NCI-H524 treated with DMSO at 0.1 percent for 48 hours (cell line): ENCODE measurements at places on chromosomes 7 and 10.

- DNase-seq: no peak
These were observed 9.4 kb upstream of the GATA3 start for GRCh38 chr10:8044908-8045725.

GRCh38 chr7:8481096-8481495 is 47.7 kb downstream of the NXPH1 start:
- no peak for DNase-seq

GRCh38 chr10:62614389-62615157 is 189.9 kb upstream of the ADO start:
- no peak for DNase-seq

GRCh38 chr10:93062514-93063143 is 2.0 kb downstream of the CYP26C1 start:
- DNase-seq: no peak

DNA sequence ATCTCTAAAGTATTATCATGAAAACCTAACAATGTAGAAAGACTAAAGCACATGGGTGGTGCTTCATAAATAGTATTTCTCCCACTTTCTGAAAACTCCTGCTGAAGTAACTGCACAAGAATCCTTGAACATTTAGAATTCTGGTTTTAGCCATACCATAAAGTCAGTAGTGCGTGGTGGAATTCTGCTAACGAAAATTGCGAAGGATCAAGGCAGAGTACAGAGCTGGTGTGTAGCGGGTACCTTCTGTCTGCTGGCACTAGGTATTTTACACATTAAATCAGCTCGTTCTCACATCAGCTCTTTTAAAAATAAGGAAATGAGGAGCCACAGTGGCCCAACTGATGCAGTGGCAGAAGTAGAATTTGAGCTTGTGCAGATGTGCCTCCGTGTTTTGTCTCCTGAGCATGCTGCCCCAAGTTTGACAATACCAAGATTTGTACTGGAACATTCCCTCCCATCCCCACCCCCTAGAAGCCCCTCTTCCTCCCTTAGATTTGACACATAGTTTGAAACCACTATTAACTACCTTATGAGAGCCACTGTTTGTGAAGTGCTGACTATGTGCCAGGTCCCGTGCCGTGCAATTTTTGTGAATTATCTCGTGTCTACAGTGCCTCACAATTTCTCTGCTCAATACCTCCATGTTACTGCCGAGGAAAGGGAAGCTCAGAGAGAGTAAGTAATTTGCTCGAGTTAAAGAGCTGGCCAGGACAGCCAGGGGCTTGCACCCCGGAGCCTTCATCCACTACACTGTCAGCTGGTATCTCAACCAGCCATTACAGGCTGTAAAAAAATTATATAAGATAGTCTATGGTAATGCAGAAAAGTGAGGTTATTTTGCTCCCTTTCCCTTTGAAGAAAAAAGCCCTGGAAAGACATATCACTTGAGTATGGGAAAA is 66.9 kb downstream of the EGFR start:
- no peak for DNase-seq

DNA sequence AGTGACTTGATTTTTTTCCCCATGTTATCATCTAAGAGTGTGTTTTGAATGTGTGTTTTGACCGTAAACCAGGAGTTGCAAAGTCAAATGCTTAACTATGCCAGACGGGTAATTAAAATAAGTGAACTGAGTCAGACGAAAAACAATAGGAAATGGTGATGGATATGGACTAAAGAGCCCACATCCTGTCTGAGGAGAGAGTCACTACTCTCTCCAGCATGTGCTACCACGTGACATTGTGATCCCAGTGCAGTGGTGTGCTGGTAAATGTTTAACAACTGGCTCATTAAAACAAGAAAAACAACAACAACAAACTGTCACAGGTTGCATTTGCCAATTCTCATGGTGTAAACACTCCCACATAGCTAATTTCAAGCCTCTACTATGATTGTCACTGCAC is 164.3 kb downstream of the SUGCT start:
- DNase-seq: no peak

DNA sequence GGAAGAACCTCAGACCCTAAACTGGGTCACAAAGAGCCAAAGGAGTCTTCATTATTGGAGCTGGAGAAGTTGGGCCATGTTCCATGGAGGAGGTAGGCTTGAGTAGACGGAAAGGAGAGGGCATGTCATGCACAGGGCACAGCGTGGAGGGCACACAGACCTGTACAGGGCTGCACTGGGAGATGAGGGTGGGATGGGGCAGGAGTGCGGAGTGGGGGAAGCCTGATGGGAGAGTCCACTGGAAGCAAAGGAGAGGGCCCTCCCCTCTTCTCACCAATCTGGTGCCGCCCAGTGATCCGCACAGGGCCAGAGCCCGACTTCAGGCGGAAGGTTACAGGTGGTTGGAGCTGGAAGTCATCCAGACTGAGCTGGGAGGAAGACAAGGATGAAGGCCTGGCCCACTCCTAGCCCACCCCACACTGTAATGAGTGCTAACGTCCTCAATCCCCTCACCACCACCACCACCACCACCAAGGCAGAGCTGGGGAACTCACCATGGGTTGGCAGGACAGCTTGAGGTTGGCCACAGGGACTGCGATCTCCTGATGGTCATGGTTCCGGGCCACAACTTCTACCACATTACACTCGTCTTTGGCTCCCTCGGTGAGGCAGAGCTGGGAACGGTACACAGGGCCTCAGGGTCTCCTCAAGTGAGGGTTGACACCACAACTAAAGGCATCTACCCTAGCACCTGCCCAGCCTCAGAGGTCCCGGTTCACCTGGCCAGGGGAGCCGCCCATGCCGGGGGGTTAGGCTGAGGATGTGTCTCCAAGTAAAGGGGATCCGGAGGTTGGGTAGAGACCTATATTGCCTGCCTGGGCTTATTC is 1.0 kb downstream of the NPM3 start:
- DNase-seq: no peak

- DNase-seq: no peak
These were observed 11.1 kb downstream of the HOXA4 start for GRCh38 chr7:27119412-27119911.

DNA sequence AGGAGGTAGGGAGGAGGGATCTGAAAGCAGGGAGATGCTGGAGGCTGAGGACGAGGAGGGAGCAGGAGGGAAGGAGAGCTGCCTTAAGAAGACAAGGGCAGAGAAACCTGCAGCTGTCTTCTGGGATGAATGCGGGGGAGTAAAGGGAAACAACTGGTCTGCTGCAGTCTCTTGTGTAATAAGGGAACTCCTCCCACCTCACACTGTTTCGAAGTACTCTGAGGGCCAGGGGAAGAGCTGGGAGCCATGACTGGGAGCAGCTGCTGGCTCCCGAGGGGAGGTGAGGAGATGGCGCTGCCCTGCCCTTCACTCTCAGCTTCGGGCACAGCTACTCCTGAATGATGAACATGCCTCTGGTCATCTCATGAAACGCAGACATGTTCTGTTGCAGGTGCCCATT is 65.1 kb downstream of the CLEC2L start:
- no peak for DNase-seq

GRCh38 chr7:35797311-35797710 is 3.5 kb upstream of the SEPTIN7 start:
- no peak for DNase-seq

DNA sequence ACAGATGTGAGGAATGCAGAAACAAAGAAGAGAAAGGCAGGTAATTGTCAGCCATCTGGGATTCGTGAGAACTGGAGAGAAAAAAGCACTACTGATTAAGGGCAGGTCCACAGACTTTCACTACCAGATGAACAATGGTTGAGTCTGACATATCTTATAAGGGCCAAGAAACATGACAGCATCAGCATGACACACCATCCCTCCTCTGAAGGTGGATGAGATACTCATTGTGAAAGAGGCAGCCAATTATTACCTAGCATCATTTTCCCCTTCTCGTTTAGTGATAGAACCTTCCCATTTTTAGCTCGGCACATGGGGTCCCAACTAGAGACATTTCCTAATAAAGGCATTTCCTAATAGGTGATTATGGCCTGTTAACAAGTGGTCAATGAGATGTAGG is 19.2 kb upstream of the MET start:
- DNase-seq: no peak

GRCh38 chr10:13678101-13678843 is 91.5 kb downstream of the PRPF18 start:
- DNase-seq: no peak

- DNase-seq: no peak
These were observed 65.6 kb upstream of the PDGFA start for GRCh38 chr7:585229-585711.

- DNase-seq: no peak
These were observed 210.0 kb upstream of the KLF14 start for GRCh38 chr7:130943981-130944380.

GRCh38 chr10:124722798-124723783 is 21.1 kb downstream of the FAM53B start:
- no peak for DNase-seq

DNA sequence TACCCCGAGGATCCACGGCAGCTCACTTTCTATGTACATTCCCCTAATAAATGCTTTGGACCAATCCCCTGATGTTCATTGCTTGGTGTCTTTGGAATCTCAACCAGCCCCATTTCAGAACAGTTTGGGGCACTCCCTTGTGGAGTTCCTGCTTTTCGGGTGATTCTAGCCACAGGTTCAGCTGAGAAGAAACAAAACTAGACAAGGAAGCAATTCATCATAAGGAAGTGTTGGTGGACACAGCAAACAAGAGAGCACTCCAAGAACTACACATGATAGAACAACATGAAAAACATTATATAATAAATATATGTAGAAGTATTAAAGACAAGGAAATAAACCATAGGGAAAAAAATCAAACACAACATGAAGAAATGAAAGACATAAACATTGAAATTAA is 6.0 kb upstream of the CCDC136 start:
- no peak for DNase-seq

DNA sequence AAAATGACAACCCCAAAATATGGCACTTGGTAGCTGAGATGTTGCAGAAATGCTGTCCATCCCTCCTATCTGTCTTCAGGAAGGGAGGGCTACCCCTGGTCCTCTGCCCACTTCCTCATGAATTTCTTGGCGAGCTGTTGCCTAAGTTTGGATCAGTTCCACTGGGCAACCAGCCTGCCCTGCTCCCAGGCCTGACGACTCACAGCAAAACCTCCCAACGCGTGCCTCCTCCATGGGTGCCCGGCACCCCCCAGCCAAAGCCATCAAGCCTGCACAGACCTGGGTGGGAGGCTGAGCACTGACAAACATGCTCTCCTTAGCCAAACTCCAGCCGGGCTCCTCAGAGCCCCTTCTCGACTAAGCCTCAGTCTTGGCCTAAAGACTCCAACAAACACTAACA is 8.9 kb downstream of the VSTM4 start:
- DNase-seq: no peak

DNA sequence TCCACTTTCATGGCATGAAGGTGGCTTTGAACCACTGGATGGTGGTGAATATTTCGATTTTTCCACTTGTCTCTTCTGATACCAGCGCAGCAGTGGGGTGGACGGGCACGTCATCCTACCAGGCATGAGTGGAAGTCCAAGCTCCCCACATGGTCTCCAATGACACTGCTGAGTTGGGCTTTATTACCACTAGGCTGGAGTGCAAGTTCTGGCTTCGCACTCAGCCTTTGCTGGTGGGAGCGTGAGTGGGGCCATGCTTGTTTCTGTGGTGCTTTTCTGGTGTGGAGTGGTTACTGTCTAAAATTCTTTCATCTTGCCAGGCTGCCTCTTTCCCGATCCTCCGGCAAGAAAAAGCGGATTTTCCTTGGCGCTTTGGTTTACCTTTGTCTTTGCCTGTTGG is 70.1 kb upstream of the SDK1 start:
- DNase-seq: no peak

- no peak for DNase-seq
These were observed 43.8 kb downstream of the JAKMIP3 start for GRCh38 chr10:132109341-132110110.

GRCh38 chr7:55160539-55160938 is 141.7 kb downstream of the EGFR start:
- no peak for DNase-seq

DNA sequence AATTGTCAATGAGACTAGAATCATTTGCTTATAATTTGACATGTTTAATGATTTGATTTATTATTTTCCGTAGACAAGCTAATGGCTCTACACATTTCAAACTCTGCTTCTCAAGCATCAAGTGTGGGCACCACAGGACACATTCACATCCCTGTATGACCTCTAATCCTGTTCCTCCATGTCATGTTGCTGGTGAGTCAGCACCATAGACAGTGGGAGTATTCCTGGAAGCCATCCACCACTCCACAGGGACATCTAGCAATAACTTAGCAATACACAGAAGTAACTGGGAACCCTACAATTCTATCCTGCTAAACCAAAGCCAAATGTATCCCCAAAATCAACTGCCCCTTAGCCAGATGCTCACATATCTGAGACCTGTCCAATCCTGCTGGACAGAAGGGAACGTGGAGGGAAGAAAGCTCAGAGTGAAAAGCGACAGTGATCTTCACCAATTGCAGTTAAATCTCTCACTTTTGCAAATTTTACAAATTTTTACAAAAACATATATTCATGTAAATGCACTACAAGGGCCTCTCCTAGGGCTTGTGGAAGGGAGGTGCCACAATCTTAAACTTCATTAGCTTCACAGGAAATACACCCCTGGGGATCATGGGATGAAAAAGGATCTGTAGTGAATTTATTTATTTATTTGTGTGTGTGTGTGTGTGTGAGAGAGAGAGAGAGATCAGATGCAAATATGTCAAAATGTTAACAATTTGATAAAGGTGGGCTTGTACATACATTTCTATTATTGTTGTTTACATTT is 126.5 kb downstream of the GFRA1 start:
- DNase-seq: no peak

DNA sequence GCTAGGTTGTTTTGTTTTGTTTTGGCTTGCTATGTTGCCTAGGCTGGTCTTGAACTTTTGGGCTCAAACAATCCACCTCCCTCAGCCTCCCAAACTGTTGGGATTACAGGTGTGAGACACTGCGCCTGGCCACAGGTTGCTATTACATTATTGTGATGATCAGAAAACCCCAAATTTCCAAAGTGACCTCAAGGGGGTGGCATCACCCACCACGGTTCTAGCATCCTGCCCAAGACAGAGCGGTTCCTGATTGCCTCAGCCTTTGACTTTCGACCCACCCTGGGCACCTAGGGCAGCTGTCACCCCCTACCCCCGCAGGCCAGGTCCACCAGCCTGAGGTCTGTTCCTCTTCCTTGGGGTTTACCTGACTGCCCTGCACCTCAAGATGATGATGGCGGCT is 28.4 kb downstream of the SBDS start:
- no peak for DNase-seq

DNA sequence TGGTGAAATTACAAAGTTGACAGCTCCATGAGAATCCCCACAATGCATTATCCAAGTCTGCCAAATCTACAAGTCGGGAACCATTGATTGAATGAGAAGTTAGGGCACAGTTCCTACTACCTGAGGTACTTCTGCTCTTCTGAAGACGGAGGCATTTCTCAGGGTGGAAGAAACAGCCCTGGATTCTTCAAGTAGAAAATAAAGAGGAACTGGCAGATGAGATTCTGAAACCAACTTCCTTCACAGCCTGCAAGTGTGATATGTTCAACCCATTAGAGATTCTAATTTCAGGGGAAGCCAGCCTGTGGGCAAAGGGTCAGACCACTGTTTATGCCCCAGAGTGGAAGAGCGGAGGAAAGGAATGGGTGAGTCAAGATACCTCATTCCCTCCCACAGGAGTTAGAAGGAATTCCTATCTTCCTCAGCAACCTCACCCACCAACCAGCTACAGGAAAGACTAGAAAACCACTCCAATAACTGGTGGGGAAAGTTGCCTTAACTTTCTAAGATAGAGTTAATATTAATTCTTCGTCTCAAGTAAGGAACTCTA is 50.5 kb upstream of the BMPER start:
- DNase-seq: no peak

GRCh38 chr7:34501156-34501555 is 156.9 kb upstream of the NPSR1 start:
- no peak for DNase-seq
